ENCODE measurements at places on chromosomes 7 and 10.
A peak's percentile ranks its signal among the peaks of the same experiment; 100 is the strongest.

GRCh38 chr7:144483189-144483588, 79.7 kb upstream of the NOBOX start:
- DNase-seq, result no peak

- no peak for DNase-seq
Observed at GRCh38 chr10:70565556-70566514, 36.7 kb downstream of the PRF1 start.

DNA sequence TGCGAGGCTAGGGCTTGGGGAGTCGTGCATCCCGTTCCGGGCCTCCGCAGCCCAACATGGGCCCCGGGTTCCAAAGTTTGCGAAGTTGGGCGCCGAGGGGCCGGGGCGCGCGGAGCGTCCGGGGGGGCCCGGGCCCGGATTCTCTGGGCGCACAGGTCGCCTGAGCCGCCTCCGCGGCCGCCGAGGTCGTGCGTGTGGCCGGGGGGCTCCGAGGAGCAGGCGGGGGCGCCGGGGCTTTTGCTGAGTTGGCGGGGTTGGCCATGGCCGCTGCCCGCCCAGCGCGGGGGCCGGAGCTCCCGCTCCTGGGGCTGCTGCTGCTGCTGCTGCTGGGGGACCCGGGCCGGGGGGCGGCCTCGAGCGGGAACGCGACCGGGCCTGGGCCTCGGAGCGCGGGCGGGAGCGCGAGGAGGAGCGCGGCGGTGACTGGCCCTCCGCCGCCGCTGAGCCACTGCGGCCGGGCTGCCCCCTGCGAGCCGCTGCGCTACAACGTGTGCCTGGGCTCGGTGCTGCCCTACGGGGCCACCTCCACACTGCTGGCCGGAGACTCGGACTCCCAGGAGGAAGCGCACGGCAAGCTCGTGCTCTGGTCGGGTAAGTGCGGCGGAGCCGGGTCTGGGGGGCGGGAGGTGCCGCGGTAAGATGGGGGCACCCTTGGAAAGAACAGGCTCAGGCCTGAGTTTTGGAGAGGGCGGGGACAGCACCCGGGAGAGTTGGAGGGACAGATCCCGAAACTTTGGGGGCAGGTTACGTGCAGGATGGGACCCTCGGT, 643 bp downstream of the SMO start:
- DNase-seq, result no peak

DNA sequence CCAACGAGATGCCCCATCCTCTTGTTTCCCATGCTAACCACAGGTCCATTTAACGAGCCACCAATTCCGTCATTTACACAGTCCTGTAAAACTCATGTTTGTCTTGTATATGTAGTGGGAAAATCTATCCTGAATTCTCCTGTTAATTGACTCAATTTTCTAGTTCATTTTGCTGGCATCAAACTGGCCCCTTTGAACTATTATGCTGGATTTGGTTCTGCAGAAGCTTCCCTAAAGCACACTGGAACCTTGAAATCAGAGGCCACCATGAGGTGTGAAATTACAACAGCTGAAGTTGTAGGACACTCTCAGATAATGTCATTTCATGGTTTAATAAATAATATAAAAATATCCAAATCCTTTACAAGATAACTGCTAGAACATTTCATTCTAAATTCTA, 129.8 kb upstream of the AKR1E2 start:
- no peak for DNase-seq

DNA sequence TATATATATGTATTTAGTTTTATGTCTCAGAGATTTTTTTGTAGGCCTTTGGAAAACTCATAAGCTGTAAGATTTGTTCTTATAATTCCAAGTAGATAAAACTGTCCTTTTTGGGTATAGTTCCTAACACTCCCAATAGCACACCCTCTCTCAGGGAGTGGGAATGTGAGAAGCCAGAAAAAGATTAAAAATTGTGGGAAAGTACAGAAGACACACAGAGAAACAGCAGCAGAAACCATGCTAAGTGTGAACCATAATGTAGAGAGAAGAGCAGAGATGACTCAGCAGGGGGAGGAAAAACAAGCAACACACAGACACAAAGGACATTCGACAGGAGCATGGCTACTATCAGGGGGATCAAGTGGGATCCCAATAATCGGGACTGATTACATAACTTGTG, 401.6 kb downstream of the MAGI2 start:
- no peak for DNase-seq

- DNase-seq, result no peak
Observed at GRCh38 chr10:44774676-44775401, 136.3 kb upstream of the TMEM72 start.

DNA sequence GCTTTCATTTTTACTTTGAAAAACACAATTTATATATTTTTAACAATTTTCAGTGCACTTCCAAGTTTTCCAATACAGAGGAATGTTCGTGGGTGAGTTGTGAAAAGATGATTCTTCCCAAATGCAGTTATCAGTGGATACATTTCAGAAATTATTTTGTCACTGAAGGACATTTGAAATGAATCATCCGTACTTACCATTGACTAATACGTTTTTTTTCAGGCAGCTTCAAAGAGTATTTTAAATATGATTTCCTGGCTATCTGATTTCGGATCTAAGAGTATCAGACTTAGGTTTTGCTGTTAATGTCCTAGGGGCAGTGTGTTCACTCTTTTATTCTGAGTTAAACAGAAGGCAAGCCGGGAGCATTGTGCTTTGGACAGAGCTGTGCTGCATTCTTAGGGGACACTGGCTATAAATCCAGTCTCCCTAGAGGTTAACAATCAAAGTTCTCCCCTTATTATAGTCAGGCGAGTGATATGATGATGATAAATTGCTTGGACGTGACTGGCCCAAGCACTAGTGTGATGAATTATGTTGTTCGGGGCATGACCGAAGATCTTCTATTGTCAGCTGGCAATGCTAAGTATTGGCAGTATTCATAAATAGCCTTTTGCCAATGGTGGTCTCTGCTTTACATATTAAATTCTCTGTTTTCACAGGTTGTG, 4.5 kb downstream of the PTER start:
- no peak for DNase-seq

GRCh38 chr10:89003344-89003743, 12.7 kb downstream of the FAS start:
- no peak for DNase-seq

DNA sequence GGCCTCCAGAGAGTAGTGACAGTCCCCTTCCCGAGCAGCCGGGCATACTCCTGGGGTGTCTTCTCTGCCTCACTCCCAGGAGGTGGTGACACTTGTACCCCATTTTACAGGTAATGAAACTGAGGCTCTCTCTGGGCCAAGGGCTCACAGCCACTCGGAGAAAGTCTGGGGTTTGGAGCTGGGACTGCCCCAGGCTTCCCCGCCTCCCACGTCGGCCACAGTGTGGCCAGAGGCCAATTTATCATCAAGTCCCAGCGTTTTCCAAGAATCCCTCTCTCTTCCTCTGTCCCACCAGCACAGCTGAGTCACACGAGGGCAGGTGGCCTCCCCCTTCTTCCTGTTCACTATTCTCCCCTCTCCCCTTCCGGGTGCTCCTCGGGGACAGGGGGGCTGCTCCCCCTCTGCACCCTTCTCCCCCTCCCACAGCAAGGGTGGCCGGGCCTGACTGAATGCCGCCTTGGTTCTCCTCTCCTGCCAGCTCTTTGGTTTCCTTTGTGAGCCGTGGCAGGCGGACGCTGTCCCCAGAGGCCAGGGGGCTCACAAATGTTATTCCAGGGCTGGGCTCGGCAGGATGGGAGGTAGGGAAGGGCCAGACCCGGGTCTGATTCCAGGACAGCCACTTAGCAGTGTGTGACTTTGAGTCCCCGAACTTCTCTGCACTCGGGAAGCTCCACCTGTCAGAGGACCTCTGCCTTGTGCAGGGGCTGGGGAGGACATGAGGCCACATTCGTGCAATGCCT, 17.7 kb downstream of the CLIP2 start:
- DNase-seq, result peak; percentile 8

DNA sequence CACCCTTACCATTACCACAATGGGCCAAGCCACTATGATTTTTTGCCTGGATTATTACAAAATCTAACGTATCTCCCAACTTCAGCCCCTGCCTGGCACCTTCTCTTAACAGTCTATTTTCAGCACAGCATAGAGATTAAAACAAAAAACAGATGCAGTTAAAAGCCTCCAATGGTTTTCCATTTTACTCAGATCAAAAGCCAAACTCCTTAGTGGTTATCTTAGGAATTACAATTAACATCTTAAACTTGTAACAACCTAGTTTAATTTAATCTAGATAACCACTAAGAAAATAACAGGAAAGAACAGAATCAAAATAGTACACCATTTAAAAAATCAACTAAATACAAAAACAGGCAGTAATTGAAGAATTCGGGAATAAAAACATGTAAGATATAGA, 43.5 kb downstream of the DNAJC1 start:
- DNase-seq, result no peak

GRCh38 chr10:103177123-103177522, 15.9 kb downstream of the NT5C2 start:
- DNase-seq, result no peak

Measured in activated gamma-delta T cell treated with Interleukin-2 at 50 U/mL for 16 hours (primary cell).